ENCODE measurements at places on chromosomes 3 and 15. TPM values are rescaled to one million over a fixed set of nuclear protein-coding genes. Genes with fewer than 3 reads are reported as not detected.

BTD gene
- 16.2 TPM for total RNA-seq

EIF1B gene
- total RNA-seq: 59.3 TPM

DNA sequence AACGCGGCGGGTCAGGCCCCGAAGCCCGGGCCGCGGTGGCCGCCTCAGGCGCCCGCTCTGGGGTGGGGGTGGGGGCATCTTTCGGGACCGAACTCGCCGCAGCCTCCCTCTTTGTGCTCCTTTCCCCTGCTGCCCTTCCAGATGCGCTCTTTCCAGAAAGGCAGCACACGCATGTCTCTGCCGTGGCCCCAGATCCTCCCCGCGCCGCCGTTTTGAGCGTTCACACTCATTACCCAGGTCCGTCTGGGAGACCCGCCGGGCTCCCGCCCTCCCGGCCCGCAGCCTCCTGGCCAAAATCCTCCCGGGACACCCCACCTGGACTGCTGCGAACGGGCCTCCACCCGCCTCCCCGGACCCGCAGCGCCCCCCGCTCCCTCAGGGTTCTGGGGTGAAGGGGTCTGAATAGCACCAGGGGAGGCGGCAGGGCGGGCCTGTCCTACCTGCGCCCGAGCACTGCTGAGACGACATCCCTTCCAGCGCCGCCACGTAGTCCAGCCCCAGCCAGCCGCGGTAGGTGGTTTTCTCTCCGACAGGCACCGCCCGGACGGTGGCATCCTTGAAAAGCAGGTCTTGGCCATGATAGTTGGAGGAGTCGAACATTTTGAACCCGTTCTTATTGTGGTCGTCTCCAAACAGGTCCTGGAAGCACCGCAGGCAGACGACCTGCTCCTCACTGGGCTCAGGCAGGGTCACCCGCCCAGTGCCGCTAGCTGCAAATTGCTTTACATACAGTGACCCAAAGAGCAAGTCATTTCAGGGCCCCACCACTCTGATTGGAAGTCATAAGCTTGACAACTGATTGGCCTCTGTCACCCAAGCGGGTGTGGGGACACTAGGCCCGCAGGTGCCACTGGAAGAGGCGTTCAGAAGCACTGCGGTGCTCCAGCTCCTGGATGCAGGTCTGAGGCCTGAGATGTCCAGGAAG, 25.9 kb downstream of the MELTF start:
- DNase-seq: no peak

- DNase-seq: no peak
Measured at GRCh38 chr3:36557708-36558421, 177.6 kb downstream of the STAC start.

OXTR gene
- total RNA-seq: 2.2 TPM

- DNase-seq: no peak
Measured at GRCh38 chr3:127173516-127174166, 19.3 kb upstream of the PRR23E start.

GRCh38 chr3:176120507-176120906, 1076.8 kb downstream of the TBL1XR1 start:
- no peak for DNase-seq

GRCh38 chr3:134309987-134310700, 59.5 kb upstream of the RYK start:
- DNase-seq: no peak

DNA sequence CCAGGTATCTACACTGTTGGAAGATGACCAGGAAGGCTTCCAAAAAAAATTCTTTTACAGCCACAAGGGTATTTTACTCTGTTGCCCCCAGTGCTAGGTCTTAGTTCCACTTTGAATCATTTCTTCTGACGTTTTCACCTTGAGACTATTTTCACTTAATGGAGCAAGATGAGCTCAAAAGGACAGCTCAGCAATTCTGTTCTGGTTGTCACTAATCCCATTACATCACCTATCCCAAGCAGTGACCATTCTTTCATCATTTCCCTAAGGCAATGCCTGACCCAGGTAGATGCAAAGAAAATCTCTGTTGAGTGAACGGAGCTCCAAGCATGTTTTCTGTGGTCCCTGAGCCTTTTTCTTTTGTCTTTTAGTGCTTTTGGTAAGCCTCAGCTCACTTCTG, 210.0 kb downstream of the KCNAB1 start:
- no peak for DNase-seq

PRICKLE2 gene
- total RNA-seq: 101 TPM
